ENCODE measurements at places on chromosomes 11 and 22.

DNA sequence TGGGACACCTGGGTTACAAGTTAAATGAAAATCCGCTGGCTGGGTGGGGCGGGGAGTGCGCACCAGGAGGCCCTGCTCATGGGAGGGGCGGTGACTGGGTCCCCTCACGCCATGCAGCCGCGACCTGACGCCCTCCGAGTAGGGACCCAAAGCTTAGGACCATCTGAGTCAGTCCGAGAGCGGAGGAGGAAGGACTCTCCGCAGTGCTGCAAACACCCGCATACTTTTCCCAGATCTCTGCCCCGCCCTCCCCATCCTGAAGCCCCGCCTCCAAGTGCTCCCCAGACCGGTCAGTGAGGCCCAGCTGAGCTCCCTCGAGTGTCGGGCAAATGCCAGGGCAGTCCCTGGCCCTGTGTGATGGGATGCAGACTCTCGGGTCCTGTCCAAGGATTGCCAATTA is 6.6 kb upstream of the FLI1 start:
- DNase-seq: no peak

GRCh38 chr22:31192513-31192912 is 19.6 kb upstream of the LIMK2 start:
- no peak for DNase-seq

DNA sequence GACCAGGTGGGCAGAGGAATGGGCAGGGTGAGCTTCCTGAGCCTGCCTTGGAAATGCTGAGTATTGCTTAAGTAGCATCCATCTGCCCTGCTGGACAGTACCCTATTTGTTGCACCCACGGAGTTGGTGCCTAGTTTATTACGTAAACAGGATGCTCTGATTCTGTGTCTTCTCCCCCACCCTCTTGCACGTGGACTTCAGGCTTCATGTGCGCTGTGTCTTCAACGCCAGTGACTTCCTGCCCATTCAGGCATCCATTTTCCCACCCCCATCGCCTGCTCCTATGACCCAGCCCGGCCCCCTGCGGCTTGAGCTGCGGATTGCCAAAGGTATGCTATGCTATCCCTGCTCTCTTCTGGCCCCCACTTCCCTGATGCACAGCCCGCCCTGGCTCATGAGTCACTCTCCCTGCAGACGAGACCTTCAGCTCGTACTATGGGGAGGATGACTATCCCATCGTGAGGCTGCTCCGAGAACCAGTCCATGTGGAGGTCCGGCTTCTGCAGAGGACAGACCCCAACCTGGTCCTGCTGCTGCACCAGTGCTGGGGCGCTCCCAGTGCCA is 5.7 kb downstream of the ZP1 start:
- no peak for DNase-seq

GRCh38 chr11:43021466-43021865 is 290.3 kb upstream of the API5 start:
- DNase-seq: no peak

GRCh38 chr11:44003736-44004451 is 43.9 kb upstream of the ACCSL start:
- no peak for DNase-seq

DNA sequence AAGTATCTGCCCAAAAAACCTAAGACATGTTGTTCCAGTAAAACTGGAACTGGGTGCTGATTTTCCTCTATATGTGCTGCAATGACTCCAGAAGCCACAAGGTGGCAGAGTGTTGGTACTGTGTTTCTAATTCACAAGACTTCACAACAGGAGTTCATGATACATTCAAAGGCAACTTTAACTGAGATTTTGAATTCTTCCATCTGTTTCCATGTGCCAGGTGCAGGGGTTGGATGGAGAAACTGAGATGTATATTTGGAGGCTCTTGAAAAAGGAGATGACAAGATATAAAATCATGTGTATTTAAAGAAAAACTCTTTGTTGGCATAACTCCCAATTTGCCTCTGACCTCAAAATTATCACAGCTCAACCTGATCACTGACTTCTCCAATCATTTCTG is 1098.6 kb upstream of the CCDC90B start:
- DNase-seq: no peak

DNA sequence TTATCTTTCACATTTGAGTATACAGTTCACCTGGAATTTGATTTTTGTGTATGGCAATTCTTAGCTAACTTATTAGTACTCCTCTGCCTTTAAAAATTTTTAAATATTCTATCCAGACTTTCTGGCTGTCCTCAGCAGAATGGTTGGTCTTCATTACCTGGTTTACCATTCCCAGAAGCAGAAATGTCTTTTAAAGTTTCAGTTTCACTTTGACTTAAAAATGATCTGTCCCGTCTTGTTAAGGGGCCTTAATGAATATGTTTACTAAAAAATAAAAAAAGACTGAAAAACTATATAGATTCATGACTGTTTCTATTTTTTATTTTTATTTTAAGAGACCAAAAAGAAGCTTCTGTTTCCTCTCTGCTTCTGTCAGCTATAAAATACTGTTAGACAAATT is 70.5 kb upstream of the TNRC6B start:
- DNase-seq: no peak

GRCh38 chr11:23540101-23540561 is 679.9 kb upstream of the CCDC179 start:
- DNase-seq: no peak

DNA sequence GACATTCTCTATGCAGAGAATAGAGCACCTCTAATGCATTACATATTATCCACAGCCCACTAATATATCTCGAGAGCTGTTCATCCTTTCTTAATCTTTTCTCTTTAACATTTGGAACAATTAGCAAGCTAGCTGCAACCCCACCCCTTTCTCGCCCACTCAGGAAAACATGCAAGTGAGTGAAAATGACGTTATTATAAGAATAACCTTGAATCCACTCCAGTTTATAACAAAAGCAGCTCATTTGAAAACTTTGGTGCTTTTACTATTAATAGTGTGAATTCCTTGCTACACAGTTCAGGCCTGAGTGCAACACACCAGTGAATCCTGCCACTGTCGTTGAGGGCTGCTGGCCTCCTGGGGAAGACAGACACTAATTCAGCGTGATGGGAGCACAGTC is 63.3 kb upstream of the BMAL1 start:
- DNase-seq: no peak

DNA sequence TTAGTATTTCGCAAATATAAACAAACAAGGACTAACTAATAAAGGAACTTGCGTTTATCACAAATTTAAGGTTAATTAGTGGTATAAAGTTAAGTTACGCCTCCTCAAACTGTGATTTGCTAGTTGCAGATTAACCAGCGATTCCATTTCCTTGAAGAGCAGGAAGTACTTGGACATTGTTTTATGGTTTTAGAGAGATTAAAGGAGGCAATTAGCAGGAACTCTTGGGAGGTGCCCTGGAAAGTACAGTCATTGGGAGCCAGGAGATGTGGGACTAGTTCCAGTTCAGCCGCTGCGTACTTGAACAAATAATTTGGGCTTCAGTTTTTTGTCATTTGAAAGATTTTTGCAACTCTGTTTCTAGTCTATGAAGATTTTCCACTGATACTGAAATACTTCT is 3.3 kb downstream of the FAM118B start:
- DNase-seq: no peak

GRCh38 chr11:72534371-72535193 is 100.3 kb upstream of the CLPB start:
- no peak for DNase-seq

DNA sequence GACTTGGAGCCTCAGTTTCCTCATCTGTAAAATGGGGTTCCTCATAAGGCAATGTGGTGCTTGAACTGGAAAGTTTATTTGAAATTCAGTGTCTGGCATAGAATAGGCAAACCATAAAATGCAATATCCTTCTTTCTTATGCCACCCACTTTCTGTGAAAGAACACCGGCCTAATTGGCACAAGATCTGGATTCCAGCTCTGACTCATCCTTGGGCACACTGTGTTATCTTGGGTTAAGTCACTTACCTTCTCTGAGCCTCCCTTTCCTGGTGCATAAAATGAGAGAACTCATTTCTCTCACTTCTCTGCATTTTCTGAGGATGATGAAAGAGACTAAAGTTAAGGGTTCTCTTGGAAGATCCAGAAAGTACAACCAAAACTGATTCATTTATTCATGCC is 5.1 kb downstream of the INSC start:
- no peak for DNase-seq

- no peak for DNase-seq
Measured at GRCh38 chr11:128194216-128194615, 393.1 kb downstream of the ETS1 start.

GRCh38 chr11:129144256-129144655 is 47.9 kb downstream of the ARHGAP32 start:
- no peak for DNase-seq

GRCh38 chr11:105040703-105041102 is 4.4 kb downstream of the CARD16 start:
- DNase-seq: no peak

- no peak for DNase-seq
Measured at GRCh38 chr11:8258784-8259183, 4.9 kb downstream of the LMO1 start.

GRCh38 chr22:26822313-26822712 is 164.9 kb downstream of the MIAT start:
- DNase-seq: no peak

- DNase-seq: no peak
Measured at GRCh38 chr22:44496844-44497217, 1.2 kb downstream of the RTL6 start.

DNA sequence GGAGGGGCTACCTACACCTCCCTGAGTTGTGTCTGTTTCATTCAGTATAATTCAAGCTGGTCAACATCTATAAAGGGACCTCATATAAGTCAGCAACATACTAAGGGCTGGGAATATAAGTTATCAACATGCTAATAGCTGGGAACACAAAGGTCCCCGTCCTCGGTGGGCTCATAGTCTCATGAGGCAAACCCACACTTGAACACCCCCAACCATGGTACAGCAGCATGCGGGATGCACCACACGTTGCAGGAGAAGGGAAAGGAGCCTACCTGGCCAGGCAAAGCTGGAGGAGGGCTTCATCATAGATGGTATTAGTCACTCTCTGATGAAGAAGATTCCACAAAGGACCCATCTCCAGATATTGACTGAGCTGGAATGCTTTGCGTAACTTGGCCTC is 561.8 kb upstream of the B3GAT1 start:
- no peak for DNase-seq

DNA sequence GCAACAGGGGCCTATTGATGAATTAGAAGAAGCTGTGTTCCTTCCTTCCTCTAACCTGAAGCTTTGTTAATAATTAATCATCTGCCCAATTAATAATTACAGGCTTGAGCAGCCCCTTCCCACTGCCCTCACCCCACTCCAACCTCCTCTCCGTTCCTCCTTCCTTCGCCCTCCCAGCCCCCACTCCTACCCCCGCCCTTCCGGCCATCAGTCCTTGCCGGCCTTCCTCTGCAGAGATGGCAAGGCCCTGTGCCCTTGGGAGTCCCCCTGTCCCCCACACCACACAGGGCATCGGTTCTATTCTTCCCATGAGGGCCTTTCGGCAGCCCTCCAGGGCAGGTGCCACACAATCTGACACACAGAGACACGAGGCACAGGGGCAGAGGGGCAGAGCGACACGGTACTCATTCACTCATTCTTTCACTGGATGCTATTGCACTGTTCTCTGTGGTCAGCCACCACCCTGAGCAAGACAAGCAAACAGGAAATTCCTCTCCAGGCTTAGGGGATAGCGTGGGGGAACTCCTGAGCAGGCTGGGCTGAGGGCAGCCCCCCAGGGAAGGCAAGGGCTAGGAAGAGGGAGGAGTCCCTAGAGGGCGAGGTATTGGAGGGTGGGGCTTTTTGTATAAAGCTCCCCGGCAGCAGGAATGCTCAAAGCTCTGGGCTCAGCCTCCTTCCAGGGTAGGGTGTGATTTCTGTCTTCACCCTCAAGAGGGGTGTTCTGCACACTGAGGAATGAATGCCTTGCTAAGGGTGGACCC is 14.7 kb downstream of the MGAT3 start:
- no peak for DNase-seq

DNA sequence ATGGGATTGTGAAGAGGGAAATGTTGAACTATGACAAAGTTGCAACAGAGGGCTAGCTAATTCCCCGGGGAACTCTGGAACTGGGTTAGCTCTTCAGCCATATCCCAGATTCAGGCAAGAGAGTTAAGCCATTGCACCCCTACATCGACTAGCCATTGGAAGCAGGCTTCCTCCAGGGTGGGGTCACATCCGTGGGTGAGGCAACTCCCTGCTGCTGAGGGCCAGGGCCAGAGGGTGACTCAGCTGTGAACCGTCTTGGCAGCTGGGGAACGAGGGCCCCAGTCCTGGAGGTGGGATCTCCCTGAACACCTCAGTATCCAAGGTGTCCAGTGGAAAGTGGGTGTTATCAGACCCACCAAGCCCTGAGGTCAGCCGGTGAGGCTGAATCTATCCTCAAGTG is 41.1 kb downstream of the RPS6KA4 start:
- DNase-seq: no peak

DNA sequence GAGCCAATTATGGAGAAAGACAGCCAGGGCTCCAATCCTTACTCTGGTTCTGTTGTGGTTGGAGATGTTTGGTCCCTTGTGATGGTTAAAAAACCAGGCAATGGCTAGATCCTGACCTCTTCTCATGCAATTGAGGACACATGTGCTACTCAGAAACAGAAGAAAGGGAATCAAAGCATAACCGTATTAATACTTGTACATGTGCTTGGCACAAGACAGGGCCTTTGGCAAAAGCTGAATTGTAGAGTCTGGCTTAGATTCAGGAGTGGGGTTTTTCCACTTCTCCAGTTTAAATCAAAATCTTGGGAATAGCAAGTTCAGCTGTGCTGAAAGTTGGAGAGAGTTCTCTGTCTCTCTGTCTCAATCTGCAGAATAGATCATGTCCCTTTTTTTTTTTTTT is 80.1 kb upstream of the E2F8 start:
- DNase-seq: no peak

DNA sequence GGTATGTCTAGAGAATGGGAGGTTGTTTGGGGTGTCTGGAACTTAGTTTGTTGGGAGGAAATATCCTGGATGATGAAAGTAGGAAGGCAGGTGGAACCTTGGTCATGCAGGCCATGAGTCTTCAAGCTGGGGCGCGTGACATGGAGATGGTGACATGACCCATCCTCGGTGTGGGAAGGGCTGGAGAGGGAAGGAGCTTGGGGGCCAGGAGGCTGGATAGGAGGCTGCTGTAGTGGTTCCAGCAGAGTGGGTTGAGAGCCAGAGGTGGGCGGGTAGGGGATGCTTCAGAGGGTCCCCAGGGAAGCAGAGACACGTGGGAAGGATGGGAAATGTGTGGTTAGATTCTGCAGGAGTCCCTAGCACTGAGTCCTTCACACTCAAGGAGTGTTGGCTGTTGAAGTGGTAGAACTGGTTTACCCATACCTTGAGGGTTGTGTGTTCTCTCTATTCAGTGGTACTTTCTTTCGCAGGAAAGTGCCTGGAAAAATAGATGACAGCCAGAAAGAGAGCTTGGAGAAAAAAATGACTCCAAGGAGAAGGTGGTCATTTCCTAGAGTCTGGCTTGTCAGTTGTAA is 56.8 kb downstream of the LDLRAD3 start:
- DNase-seq: no peak

GRCh38 chr11:6312106-6312505 is 8.2 kb downstream of the CAVIN3 start:
- no peak for DNase-seq

Measured in stimulated activated CD4-positive, alpha-beta T cell treated with anti-CD3 and anti-CD28 coated beads, Interleukin-1b, Interleukin-23, amount 100 ng/mL, for 1 hour (primary cell).